ENCODE measurements at places on chromosomes 4 and X.

GRCh38 chr4:74934016-74934831 lies 1.3 kb downstream of the PARM1 start:
- DNase-seq = no peak

DNA sequence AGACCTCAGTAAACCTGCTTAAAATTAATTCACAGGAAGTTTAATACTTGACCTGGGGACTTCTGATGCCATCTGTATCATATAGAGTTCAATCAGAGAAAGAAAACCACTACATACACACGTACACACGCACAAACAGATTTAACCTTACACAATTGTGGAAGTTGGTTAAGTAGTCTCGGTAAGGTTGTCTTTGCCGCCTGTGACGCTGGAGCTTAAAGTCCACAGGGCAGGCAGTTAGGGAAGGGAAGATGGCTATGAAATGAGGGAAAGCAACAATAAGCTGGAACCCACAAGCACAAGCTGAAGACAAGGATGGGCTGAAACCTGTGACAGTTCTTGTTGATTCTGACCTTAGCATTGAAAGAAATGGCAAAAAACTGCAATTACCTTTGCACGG lies 41.7 kb upstream of the TSPAN7 start:
- no peak for DNase-seq

DNA sequence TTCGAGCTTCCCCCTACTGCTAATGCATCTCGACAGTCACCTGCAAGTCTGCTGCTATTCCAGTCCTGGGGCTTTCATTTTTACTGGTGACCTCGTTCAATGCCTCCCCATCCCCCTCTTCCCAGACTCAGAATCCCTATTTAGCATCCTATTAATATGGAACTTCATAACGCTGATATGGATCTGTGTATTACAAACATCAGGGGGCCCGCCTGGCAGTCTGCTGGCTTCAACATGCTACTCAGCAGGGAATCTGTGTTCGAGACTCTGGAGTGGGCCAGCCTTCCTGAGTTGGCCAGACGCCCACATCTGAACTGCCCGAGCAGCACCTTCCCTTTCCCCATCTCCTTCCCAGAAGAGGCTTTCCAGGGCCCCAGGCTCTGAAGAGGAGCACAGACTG lies 173.9 kb upstream of the PPARGC1A start:
- no peak for DNase-seq

DNA sequence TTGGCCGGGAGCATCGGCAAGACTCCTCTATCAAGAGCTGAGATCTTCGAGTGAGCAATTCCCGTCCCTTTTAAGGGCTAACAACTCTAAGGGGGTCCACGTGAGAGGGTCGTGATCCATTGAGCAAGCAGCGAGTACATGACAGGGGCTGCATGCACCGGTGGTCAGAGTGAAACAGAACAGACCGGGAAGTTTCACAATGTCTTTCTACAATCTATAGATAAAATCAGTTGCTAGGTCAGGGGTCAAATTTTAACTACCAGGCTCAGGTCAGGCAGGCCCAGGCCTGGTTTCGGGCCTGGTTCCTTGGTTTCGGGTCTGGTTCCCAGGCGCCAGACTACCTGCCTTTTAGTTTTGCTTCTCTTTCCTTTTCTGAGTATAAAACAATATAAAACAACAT lies 160.1 kb downstream of the PTCHD1 start:
- no peak for DNase-seq

- no peak for DNase-seq
Observed at GRCh38 chr4:60482921-60483351, 717.2 kb upstream of the ADGRL3 start.

GRCh38 chrX:50877310-50877709 lies 33.2 kb upstream of the BMP15 start:
- DNase-seq = no peak
